Activated T-helper 1 cell treated with Interleukin-2 at 50 U/mL for 16 hours (primary cell): ENCODE measurements at places on chromosomes 12 and 14.

DNA sequence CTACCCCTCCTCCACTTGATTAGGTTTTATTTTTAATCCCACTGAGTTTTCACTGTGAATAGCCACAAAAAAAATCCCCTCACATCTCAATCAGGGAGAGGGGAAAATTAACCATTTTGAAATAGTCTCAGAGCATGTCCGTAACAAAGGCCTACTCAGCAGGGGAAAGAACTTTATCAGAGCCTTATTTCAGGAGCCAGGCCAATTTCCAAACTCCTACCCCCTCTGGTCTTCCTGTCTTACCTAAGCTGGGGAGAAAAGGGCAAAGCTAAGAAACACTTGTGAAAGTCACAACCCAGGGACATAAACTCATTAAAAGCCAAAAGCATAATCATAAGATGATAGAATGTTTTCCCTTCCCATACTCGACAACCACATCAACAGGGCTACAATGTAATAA, 260.3 kb upstream of the DIO3 start:
- no peak for DNase-seq

GRCh38 chr12:94987076-94987669, 16.3 kb downstream of the NDUFA12 start:
- no peak for DNase-seq

GRCh38 chr14:49950275-49951228, 57.7 kb downstream of the ARF6 start:
- no peak for DNase-seq

- DNase-seq: no peak
These were observed 101.1 kb upstream of the SFSWAP start for GRCh38 chr12:131609762-131610161.

GRCh38 chr12:132824053-132824452, 4.6 kb downstream of the GOLGA3 start:
- DNase-seq: no peak

DNA sequence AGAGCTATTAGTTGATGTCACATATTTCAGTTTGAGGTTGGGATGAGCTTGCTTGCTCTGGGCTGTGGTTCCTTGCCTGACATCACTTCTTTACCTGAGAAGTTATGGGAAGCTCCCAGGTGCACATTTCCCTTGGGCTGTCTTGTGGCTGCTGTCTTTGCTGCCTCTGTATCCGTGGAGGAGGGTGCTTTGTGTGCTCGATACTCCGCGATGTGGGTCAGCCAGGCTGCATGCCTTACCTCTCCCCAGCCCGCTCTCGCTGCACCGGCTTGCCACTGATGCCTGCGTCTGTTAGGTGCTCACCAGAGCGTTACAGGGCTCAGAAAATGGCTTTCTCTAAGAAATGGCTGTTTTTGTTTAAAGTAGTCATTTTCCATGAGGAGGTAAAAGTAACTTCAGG, 19.6 kb downstream of the PELI2 start:
- no peak for DNase-seq

DNA sequence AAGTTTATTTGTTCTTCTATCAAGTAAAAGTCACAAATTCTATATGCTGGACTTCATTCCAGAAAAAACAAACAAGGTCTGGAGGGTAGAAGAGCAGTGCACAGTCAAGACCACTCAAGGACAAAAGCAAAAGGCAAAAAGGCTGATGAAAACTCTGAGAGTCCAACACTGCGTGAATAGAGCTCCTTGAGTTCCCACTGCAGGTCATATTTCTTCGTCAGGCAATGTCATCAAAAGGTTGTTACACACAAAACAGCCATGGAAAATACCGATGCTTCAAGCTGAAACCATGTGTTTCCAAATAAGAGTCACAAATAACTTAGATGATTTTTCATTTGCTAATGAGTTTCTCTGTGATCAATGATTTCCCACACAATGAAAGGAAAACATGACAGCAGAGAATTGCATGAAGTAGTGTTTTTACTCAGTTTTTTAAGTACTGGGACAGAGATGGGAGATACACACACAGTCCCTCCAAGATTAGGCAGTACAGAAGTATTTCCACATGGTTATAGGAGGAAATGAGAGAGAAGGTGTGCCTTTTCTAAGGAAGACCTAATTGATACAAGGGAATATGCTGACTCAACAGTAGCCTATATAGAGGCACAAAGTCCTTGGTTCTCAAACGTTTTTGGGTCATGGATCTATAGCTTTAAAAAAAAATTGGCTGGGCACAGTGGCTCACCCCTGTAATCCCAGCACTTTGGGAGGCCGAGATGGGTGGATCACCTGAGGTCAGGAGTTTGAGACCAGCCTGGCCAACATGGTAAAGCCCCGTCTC, 177.7 kb downstream of the MED13L start:
- DNase-seq: no peak

DNA sequence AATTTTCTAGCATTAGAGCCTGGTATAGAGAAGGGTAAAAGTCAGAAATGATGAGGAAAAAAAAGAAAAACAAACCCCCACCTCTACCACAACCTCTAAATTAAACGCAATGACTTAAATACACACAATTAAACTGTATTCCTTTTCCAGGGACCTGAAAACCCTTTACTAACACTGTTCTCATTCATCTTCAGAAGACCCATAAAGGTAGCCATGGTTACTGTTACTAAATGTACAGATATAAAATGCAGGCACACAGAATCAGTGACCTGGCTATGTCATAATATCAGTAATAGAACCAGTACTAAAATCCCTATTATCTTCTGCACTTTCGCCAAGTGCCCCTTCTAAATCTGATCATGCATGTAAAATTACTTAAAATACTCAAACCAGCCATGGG, 1.4 kb downstream of the ACIN1 start:
- DNase-seq: no peak

GRCh38 chr12:19437996-19438395, 1.3 kb upstream of the AEBP2 start:
- DNase-seq: no peak

DNA sequence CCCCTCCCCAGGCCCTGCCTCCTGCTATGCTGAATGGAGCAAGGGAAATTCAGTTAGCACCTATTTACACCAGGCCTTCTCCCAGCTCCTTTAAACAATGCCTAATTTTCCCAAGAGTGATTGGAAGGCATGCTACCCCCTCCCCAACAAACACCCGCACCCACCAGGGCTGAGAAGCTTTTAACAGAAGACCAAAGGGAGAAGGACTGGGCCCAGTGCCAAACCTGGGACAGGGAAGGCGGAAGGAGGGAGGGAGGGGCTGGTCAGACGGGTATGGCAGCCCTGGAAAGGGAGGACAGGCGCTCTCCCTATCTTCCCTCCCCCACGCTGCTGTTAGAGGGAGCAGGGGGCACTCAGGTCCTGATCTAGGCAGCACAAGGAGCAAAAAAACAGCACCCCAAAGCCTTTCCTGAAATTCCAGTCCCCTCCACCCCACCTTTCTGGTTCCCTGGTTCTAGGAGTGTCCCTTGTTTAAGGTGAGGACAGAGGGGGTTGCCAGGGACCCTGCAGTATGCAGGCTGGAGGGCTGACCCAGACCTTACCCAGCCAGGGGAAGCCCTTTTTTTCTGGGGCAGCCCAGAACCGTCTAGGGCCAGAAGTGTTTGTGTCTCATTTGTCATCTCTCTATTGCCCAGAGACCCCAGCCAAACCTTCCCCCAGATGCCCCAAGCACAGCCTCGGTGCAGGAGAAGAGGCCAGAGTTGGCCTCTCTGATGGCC, 2.4 kb upstream of the KRT8 start:
- no peak for DNase-seq

- DNase-seq: no peak
These were observed 110.1 kb upstream of the LRIG3 start for GRCh38 chr12:59030415-59030814.

GRCh38 chr14:96267916-96268315, 11.9 kb downstream of the BDKRB1 start:
- no peak for DNase-seq

DNA sequence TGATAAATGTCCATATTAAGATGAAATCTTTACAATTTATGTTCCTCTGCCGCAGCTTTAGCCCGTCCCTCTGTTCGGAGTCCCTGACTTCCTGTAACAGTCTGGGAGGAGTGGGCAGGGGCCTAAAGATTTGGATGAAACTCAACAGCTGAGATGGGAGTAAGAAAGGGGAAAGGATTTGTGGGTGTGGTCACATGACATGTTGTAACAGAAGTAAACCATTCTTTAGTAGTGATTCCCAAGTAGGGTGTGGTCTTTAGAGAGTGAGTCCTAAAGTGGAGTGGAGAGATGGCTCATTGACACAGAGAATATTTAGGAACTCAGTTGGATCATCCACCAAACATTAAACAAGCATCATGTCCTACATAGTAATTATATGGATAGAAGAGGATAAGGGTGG, 12.9 kb downstream of the TMEM117 start:
- no peak for DNase-seq

DNA sequence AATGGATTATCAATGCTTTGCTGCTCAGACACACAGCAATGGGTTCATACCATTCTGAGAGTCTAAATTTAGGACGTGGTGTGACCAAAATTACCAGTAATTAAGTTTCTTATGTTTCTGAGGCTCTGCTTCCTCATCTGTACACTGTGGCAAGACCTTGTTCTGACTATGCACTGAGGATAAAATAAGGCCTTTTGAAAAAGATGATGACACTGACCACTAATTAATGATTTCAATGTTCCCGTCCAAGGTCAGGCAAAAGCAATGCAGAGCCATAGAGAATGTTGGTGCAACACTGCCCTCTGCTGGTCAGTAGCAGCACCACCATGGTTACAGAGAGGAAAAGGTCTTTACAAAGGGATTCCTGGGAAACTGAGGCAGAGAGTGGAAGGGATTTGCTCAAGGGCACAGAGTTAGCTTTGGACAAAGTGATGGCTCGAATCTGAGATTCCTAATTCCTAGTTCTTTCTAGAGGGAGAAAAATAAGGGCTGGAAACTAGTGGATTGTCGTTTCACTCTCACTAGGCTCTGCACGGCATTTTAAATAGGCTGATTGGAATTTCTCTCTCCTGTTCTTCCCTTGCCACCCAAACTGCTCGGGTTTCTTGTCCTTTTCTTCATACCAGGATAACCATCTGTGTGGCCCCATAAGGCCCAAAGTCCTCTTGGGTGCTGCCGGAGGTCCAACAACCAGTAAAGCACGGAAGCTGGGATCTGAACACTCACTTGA, 22.3 kb upstream of the P2RX7 start:
- peak; percentile 46 for DNase-seq

- no peak for DNase-seq
These were observed 2.1 kb downstream of the DNAJC22 start for GRCh38 chr12:49348781-49349180.

- DNase-seq: no peak
These were observed 3.7 kb downstream of the CLEC4A start for GRCh38 chr12:8127138-8127537.
